NCI-H1092 treated with DMSO at 0.1 percent for 48 hours (cell line): ENCODE measurements at places on chromosomes 5 and 9.
A peak's percentile ranks its signal among the peaks of the same experiment; 100 is the strongest.

DNA sequence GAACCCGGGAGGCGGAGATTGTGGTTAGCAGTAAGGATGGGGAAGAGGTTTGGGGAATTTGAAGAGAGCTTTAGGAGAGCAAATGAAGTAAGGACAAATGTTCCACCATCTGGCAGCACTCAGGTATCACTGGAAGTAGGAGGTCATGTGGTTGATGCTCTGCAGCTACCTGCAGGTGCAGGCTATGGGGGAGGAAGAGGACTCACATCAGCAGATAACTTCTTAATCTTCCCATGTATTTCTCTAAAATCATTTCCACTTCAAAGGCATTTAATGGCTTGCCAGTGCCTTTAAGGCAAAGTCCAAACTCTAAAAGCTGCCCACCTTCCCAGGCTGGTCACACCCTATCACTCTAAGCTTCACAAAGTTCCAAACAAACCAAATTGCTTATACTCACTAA lies 8.1 kb upstream of the HAVCR1 start:
- no peak for DNase-seq

DNA sequence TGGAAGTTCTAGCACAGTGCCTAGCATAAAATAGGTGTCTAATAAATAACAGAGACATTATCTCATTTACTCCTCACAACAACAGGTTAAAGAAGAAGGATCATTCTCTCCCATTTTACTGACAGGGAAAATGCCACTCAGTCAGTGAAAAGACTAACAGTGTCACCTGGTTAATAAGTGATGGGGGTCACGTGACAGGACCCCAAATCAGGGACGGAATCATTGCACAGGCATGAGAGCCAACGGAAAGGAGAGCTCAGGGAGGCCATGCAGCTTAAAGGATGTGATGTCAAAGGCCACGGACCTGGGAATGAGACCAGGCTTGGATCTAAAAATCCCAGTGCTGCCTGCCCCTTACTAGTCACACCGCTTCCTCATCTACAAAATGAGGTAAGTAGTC lies 101.2 kb downstream of the BNC2 start:
- DNase-seq = no peak

DNA sequence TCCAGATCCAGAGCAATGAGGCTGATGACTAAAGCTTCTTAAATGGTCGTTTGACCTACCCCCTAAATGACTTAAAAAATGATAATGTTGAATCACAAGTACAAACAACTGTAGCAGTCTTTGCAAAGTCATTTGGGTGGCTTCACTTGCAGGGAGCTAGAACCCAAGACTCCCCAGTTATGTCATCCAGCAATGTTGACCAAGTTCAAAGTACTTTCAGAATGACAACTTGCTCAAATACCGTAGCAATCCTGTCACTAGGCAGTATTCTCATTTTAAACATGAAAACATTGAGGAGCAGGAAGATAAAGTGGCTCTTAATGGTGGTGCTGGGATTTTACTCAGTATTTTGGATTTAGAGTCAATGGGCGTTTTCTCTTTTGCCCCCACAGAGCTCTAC lies 1217.0 kb upstream of the DMAC1 start:
- DNase-seq = no peak

- no peak for DNase-seq
These were observed 26.6 kb downstream of the TRPM6 start for GRCh38 chr9:74861071-74861470.

DNA sequence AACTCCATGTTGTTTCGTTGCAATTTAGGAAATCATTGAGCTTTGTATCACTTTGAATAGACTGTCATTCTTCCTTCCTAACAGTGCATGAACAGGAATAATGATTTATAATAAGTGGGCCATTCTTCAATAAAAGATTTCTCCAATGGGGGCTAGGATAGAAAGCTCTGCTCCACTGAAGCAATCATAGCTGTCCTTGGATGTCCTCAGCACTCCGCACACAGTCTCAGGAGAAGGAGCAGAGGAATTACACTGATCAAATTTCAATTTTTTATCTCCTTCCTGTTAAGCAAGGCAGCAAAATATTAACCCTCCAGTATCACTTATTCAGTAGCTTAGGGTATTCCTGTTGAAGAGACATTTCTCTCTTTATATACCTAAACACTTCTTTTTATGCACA lies 532.7 kb upstream of the ST8SIA4 start:
- no peak for DNase-seq

DNA sequence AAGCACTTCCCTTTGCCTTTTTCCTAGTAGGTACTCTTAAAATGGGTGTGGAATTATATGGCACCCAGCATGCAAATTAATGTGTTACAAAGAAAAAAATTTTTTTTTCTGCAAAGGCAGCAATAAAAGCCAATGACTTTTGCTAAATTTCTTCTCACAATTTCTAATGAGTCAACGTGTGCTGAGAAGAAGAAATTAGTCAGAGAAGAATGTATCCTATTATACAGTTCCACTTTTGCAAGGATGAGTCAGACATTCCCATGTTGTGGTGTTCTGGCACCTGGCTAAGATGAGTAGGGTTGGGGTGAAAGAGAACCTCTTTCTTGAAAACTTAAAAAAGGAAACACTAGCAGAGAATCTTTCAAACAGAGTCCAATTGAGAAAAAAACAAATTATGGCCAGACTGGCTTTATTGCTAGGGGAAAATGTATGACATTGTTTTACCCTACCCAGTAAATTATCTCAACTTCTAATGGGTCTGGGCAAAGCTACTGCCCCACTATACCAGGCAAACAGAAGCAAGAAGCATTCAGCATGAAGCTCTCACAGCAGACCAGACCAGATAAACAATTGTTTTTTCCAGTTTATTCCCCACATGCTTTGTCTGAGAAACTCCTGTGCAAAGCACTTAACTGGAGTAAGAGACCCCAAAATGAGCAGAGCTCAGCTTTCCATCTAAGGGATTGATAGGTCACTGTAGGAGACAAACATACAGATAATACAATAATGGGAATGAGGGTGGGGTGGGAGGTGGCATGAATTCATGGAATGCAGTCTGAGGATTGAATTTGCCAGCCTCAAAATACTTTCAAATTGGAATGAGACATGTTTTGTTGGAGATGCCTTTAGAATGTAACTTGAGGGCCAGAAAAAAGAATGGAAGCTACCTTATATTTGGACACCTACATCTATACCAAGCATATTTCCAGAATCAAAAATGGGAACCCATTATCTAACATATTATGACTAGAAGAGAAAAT lies 220.8 kb upstream of the RFX3 start:
- no peak for DNase-seq

- no peak for DNase-seq
These were observed 148.0 kb downstream of the MEF2C start for GRCh38 chr5:88734983-88735382.

DNA sequence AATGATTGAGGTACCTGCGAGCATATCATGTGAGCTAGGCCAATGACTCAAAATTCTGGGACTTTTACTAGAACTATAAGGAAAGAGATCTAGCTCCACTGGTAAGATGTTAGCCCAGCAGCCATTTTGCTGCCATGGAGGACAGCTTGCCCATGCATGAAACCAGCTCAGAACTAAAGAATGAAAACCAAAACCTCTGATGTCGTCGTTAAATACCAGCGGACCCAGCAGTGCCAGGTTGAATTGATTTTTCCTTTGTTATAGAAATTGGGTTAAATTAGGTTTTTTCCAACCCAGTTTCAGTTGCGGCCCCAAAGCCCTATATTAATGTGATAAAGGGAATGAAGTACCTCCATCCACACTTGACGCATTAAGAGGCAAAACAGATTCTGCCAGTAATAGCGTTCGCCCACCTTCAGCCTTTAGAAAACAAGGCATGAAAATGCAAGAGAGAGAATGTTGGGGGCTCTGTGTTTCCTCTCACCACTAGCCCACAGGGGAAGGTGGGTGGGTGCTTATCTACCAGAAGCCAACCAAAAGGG lies 5.5 kb upstream of the ITK start:
- no peak for DNase-seq

- no peak for DNase-seq
These were observed 19.0 kb downstream of the OLFML2A start for GRCh38 chr9:124795881-124796431.

- no peak for DNase-seq
These were observed 21.2 kb downstream of the DAPK1 start for GRCh38 chr9:87518702-87519335.

- DNase-seq = peak; percentile 50
These were observed at the start of gene LCN15 for GRCh38 chr9:136764301-136764891. LCN15 (minus strand) TSS chr9:136764518; CDS start chr9:136764488, 30 bp downstream.

DNA sequence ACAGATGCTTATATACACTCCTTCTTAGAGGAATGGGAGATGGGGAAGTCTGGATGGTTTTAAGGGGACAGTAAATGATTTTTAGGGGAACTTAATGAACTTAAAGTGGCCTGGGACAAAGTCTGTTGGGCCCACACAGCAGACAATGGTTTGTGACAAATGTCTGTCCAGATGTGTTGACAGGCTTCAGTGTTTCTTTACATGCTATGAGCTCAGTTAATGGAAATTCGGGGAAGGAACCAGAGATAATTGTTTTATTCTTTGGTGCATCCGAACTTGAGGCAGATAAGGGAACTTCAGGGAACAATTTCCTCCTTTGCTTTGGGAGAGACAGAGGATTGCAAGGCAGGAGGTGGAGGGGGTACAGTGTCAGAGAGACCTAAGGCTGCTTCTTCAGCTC lies 52.3 kb downstream of the NFIB start:
- no peak for DNase-seq

DNA sequence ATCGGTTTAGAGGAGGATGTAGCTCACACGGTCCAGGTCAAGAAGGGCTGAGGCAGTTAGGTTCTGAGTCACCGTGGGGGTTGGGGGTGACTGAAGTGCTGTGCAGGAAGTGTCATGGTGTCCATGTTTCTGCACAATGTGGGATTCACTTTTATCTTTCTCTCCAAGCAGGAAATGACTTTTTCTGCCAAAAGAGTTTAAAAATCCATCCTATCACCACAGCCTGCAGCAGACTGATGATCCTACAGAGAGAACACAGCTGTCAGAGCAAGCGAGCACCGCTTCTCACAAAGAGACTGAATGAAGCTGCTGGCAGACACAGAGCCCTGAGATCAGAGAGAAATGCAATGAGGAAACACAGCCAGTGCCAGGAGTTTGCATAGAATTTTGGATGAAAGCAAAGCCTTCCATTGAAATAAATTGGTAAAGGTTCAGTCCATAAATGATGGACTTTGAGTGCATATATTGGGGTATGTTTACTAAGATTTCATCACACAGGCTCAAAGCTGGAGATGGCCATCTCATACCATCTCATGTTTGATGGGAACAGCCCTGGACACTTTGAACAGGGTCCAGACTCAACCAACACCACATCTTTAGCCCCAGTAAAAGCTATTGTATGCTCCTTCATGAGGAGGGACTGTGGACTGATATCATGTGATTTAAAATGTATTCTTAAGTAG lies 213.9 kb upstream of the FBXL7 start:
- no peak for DNase-seq

- DNase-seq = no peak
These were observed 309.9 kb downstream of the ZSWIM6 start for GRCh38 chr5:61641748-61642565.

DNA sequence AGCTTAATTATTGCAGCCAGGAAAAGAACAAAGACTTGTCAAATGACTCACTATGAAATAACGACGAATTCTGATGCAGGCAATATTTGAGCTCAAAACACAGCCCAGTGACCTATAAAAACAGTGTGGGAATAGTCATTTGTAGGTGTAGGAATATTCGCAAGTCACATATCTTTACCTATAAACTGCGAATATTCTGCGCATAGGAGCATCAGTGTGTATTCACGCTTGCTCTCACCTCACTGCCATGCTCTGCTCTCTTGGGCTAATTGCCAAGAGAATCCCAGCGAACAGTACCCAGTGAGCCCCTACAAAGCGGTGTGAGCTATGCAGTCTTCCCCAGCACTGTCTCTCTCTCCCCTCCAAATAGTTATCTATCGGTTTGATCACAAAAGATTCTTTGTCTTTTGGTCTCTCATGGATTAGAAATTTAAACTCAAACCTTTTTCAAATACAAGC lies 74.2 kb downstream of the ST8SIA4 start:
- DNase-seq = no peak

DNA sequence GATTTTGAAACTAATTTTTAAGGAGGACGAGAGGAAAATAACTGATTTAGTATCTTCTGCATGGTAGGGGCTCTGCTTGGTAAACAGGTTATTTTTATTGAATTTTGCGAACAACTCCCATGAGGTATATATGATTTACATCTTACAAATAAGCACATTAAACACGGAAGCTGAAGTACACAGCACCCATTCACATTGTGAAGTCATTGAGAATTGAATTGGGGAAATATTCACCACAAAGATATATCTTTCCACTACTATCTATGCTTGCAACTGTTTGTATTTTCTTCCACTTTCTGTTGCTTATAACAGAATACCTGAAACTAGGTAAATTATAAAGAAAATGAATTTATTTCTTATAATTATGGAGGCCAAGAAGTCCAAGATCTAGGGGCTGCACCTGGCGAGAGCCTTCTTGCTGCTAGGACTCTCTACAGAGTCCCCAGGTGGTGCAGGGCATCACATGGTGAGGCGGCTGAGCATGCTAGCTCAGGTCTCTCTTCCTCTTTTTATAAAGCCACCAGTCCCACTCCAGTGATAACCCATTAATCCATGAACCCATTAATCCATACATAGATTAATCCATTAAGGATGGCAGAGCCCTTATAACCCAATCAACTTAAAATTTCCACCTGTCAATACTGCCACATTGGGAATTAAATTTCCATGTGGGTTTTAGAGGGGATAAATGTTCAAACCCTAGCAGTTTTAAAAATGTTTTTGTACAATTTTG lies 79.0 kb upstream of the ZNF608 start:
- no peak for DNase-seq

- DNase-seq = no peak
These were observed 145.7 kb downstream of the TLE1 start for GRCh38 chr9:81543695-81544094.

DNA sequence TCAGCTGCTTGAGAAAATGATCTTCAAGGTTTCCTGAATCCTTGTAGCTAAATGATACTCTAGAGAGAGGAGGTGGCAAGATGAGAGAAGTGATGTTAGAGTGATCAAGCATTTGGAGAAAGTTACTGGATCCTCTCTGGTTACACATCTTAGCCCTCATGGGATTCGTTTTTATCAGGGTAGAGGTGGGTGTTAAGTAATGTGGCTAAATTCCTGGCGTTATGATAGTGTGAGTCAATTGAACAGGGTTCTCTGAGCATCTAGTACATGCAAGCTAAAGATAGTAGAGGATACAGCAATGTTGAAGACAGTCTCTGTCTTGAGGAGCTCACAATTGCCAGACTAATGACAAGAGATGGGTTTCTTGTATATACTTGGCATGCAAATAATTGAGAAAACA lies 123.7 kb downstream of the PSD2 start:
- no peak for DNase-seq

- DNase-seq = no peak
These were observed 57.6 kb downstream of the SH3TC2 start for GRCh38 chr5:149005077-149005892.

- DNase-seq = no peak
These were observed 8.8 kb upstream of the HSDL2 start for GRCh38 chr9:112371060-112371459.

DNA sequence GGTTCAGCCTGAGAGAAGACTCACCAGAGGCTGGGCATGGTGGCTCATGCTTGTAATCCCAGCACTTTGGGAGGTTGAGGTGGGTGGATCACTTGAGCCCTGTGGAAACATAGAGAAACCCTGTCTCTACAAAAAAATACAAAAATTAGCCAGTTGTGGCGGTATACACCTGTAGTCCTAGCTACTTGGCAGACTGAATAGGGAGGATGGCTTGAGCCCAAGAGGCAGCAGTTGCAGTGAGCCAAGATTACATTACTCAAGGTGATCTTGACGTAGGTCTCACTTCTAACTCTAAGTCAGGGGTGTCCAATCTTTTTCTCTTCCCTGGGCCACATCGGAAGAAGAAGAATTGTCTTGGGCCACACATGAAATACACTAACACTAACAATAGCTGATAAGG lies 16.2 kb upstream of the ATP6V1G1 start:
- no peak for DNase-seq
